ENCODE measurements at places on chromosomes 2 and 18.

- no peak for DNase-seq
Measured at GRCh38 chr2:177289824-177290628, 25.5 kb upstream of the NFE2L2 start.

- DNase-seq, result no peak
Measured at GRCh38 chr2:106944215-106944614, 58.2 kb upstream of the ST6GAL2 start.

- DNase-seq, result no peak
Measured at GRCh38 chr2:41602341-41602740, 445.5 kb upstream of the PKDCC start.

DNA sequence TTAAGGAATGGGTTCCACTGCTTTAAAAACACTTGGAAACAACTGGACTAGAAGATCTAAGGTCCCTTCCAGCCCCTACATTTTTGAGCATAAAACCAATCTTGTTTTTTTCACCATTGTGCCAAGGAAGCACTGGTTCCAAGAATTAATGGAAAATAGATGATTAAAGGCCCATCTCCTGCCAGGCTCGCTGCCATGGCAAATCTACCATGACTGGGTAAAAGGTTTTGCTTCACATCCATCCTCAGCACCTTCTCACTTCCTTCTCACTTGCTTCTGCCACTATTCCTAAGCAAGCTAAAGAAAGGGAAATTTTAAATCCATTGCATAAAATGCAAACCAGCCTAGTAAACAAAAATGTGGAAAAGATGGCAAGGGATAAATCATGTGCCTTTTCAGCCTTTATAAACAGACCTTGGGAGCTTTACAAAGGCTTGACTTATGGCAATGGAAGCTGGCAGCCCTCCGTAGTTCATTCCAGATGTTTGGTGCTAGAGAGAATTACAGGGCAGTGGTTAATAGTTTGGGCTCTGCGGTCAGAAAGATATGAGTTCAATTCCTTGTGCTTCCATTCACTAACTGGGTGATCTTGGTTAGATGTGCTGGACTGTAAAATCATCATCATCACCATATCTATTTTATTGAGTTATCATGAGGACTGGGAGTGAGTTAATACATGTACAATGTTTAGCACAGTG is 27.0 kb upstream of the ST3GAL5 start:
- no peak for DNase-seq

DNA sequence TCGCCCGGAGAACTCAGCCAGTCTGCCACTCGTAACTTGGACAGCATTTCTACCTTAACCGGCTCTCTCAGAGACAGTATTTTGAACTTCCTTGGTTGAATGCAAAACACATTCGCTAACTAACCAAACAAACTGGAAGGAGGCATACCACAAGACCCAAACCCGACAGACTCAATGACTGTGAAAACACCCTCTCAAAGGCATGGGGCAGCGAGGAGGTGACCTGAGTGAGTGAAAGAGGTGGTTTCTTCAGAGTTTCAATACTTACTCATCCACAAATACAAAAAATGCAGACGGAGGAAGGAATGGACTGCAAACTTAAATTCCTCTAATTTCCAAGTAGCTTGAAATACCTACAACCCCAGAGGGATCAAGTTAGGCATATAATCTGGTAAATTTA is 132.9 kb downstream of the GAREM1 start:
- no peak for DNase-seq

- DNase-seq, result no peak
Measured at GRCh38 chr2:9230051-9230802, 23.6 kb downstream of the ASAP2 start.

GRCh38 chr2:28300485-28301341 is 91.9 kb upstream of the FOSL2 start:
- no peak for DNase-seq

DNA sequence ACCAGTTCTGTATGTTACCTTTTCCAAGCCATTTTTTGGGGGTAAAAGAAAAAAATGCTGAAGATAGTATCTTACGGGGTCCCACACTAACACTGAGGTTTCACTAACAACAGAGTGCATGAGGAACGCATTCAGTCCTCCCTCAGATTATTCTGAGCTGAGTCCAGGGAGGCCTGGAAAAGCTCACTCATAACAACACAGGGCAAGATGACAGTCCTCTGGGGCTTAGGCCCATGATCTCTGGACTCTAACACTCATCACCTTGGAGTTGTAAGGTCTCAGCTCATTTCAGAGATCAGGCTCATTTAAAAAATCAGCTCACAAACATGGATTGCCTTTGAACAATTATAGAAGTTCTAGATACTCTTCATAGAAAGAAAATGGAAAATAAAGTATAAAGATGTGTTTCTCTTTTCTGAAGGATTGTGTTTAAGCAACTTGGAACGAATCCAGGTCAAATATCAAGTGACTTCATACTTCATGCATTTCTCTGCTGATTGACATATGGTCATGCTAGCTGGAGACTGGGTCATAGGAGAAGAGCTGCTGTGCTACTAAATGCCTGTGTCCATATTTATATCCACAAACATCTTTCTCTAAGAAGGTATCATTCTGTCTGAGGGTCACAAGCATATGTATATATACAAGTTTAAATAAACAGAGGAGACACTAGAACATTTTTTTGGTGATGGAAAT is 265.8 kb downstream of the ALK start:
- no peak for DNase-seq

DNA sequence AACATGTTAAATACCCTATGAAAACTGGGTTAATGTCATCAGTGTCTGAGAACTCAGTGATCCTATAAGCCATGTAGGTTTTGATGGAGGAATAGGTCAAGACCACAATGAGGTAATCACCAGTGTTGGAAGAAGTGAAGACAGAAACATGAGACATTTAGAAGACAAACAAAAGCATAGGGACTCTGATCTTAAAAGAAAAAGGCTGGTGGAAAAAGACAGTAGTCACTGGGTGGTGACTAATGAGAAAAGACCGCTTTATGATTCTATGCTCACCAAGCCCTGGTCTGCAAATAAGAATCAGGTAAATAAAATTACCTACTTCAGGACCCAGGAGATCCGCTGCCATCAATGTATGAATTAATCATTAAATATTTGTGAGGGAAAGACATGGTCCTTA is 271.9 kb downstream of the GPD2 start:
- no peak for DNase-seq

Measured in NCI-H1105 (cell line).